ENCODE measurements at places on chromosomes 16 and 17. TPM values are rescaled to one million over a fixed set of nuclear protein-coding genes. Genes with fewer than 3 reads are reported as not detected.

DNA sequence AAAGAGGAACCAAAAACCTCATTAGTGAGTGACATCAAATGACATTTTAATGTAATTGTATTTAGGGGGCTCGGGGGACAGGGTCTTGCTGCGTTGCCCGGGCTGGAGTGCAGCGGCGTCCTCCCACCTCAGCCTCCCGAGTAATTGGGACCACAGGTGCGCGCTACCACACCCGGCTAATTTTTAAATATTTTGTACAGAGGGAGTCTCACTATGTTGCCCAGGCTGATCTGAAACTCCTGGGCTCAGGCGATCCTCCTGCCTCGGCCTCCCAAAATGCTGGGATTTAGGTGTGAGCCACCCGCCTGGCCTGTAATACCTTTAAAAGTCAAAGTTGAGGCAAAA lies 581 bp downstream of the SNRNP25 start:
- DNase-seq = no peak

DNA sequence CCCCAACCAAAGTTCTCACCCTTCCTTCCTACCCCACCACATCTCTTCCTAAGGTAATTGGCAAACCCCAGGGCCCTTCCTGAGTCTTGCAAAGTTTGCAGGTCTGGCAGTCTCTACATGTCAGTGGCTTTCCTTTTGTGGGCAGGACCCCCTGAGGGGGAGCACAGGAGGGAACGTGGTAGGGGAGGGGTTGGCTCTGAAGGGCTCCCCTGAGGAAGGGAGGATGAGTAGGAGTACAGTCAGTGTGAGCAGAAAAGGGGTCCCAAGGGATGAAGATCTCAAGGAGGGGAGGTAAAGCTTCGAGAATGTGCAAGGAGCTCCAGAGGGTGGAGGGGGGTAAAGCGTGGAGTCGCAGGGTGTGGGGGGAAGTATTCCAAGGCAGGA lies 206.9 kb downstream of the RAB11FIP4 start:
- DNase-seq = no peak

DNA sequence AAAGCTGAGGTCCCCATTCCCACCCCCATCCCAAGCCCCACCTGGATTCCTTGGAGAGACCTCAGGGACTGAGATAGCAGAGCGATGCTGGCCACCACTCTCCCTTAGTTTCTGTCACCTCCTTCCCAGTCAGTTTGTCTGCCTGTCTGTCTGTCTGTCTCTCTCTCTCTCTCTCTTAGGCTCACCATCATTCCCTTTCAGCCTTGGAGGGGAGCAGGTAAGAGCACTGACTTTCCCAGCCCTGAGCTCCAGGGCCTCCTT lies 5.9 kb downstream of the CD300LB start:
- DNase-seq = no peak

DNA sequence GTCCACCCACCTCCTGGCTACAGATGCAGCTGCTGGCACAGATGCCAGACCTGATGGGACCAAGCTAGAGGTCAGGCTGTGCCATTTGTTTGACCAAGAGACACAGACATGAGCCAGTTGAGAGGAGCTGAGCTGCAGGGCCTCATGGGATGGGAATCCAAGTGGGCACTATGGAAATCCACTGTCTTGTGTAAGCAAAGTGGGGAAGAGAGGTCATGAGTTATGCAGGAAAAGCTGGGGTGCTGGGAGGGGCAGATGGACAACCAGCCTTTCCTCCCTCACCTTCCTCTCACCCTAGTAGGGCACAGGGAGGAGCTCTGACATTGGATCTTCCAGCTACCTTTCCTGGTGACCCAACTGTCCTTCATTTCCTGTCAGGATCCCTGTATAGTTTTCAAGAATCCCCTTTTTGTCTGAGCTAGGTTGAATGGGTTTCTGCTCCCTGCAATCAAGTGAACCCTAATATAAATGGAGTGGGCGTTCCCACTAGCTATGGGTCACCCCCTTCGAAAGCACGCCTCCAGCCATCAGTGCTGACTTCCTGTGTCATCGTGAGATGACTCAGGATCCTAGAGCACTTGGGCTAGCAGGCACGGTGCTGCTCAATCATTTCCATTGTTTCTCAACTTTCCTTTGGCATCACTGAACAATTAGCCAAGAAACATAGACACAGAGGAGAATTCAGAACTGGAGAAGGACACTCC lies 13.6 kb downstream of the ATPAF2 start:
- no peak for DNase-seq

DNA sequence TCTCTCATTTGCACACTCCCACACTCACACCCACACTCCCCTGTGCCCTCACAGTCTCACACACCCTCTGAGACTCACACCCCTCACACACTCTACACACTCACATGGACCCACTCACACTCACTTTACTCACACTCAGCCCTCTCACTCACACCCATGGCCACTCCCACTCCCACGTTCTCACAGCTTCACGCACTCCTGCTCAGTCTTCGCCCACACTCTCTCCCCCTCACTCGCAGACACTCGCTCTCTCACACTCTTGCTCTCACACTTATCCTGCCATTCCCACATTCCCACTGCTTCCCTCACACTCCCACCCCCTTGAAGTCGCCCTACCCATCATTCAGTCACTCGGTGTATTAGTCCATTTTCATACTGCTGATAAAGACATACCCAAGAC lies 47.9 kb downstream of the CCDC182 start:
- no peak for DNase-seq

GRCh38 chr17:40121181-40122135 lies at the start of gene MSL1:
Gene MSL1 (plus strand): TSS chr17:40121971. CDS start chr17:40122613, 642 bp downstream.
- peak; percentile 94 for DNase-seq

- no peak for DNase-seq
Observed at GRCh38 chr17:80277751-80278671, 17.4 kb downstream of the RNF213 start.

- DNase-seq = peak; percentile 41
Observed at GRCh38 chr16:30094541-30095165, 1.4 kb downstream of the YPEL3 start.

DNA sequence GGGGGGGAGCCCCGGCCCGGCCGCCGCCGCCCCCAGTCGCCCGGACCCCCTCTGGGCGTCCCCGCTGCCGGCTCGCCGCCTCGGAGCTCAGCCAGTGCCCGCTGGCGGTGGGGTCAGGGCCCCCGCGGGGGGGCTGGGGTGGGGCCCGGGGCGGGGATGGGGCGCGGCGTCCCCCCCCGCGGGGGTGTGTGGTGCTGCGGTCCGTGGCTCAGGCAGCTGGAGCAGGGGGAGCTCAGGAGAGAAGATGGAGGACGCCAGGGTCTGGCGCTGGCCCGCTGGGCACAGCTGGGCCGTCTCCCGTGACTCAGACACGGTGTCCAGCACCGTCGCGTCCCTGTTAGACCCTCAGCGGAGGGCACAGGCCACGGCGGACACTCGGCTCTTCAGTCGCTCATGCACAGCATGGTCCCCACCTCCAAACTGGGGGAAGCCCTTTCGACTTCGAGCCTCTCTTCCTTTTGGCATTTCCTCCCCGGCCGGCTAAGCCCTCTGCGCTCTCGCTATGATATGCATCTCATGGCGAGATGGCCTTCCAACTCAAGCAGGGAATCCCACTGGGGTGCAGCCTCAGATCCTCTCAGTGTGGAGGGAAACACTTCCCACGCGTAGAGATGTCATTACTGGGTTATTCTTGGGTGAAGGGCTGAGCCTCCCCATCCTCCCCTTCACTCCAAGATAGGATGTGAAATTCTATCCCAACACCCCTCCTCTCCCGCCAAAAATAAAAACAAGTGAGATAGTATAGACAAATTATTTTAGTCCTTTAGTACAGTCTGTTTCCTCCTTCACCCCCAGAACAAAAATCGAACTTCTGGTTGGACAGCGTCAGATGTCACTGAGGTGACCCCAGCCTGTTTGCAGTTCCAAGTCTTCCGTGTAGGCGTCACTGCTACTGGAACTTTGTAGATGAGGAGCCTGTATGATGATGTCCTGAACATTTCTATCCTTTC lies 522 bp upstream of the VEZF1 start:
- DNase-seq = peak; percentile 85

GRCh38 chr16:65782611-65783600 lies 583.6 kb upstream of the CDH5 start:
- no peak for DNase-seq

DNA sequence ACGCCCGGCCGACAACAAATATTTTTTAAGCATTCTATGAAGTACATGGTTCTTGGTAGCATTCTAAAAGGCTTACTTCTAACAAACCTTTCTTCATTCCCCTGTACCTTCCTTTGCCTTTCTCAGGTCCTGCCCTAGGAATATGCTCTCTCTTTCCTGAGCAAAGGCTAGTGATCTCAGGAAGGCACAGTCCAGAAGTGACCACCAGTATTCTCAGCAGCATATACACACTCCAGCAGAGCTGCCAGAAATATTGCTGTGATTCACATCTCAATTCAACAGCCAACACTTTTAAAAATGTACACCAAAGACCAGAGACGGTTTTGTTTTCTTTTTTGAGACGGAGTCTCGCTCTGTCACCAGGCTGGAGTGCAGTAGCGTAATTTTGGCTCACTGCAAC lies 41.4 kb upstream of the ANKFY1 start:
- no peak for DNase-seq

DNA sequence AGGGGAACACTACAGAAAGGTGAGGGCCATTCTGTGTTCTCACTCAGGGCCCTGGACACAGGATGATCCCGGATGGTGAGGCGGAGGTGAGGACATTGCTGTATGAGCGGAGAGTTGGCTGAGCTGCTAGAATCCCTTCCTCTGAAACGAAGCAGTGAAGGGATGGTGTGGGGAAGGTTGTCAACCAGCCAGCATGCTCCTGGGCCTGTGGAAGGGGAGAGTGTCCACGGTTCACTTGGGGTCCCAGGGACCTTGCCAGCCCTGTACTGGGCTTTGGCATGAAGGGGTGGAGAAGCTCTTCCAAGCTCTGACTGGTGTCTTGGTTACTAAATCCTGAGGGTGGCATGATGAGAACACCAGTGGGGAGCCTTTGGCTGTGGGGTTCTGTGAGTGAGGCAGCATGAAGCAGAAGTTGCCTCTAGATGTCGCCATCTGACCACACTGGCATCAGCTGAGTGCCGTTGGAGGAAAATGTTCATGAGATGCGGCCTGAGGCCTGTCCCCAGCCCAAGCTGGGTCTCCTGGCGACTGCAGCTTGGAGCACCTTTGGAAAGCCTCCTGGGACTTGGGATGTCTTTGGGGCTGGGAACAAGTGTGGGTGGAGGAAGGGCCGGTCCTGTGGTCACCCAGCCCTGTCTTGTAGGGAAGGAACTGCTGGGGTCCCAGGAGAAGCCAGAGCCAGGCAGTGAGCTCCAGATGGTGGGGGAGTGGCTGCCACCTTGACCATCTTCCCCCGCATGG lies 14.8 kb downstream of the PDP2 start:
- peak; percentile 68 for DNase-seq

GRCh38 chr17:16456742-16457316 lies 35.2 kb downstream of the LRRC75A start:
- DNase-seq = no peak

DNA sequence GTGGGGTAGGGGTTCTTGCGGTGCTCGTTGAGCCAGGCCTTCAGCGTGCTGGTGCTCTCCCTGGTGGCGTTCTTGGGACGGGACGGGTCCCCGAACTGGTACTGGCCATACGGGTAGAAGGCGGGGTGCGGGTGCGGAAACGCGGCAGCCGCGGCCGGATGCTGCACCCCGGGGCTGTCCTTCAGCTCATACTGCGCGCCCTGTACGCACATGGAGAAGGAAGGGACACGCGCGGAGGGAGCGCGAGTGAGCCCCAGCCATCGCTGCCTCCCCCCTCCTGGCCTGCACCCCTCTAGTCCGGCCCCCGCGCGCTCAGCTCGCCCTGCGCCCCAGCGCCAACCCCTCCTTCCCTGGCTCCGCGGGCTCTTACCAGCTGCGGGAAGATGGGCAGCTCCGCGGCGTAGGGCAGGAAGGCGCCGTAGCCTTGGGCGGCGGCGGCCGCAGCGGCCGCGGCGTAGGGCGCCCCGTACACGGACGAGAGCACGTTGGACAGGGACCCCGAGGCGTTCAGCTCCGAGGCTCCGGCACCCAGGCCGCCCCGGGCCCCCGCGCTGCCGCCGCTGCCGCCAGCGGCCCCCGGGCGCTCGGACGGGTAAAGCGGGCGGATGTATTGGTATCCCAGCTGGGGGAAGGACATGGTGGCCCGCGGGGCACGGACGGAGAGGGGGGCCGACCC lies 1.0 kb downstream of the IRX3 start:
- peak; percentile 68 for DNase-seq

DNA sequence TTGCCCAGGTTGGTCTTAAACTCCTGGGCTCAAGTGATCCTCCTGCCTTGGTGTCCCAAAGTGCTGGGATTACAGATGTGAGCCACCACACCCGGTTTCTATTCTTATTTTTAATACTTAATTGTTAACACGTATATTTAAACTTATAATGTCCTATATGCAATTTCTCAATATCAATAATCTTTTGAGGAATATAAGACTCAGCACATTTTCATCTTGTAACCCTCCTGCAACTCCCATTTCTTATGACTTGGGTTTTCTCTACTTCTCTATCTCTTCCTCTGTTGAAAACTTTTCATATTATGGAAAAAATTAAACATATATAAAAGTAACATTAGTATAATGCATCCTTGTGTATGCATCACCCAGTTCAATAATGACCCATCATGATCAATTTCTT lies 150.7 kb downstream of the PRKCB start:
- DNase-seq = no peak

- no peak for DNase-seq
Observed at GRCh38 chr16:3014971-3015370, 2.2 kb downstream of the CLDN9 start.

- no peak for DNase-seq
Observed at GRCh38 chr16:68342620-68343019, 31.8 kb downstream of the PRMT7 start.

- DNase-seq = no peak
Observed at GRCh38 chr17:30477774-30478115, 537 bp downstream of the GOSR1 start.

DNA sequence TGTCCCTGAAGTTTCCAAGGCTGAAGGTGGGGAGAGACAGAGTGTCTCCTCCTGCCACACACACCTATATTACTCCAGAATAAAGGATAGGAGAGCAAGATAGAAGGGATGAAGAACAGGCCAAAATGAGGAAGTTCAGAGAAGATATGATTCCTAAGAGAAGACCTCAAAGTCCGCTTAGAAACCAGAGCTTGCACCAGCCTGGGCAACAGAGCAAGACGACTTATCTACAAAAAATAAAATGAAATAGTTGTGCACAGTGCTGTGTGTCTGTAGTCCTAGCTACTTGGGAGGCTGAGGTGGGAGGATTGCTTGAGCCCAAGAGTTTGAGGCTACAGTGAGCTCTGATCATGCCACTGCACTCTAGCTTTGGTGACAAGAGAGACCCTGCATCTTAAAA lies 128.2 kb downstream of the HS3ST3B1 start:
- no peak for DNase-seq

- no peak for DNase-seq
Observed at GRCh38 chr16:58456193-58456592, 43.8 kb upstream of the NDRG4 start.

Gene RNF222
- total RNA-seq = not detected

Gene KCNJ18
- not detected for total RNA-seq

Gene CA5A
- total RNA-seq = not detected

Gene CCDC78
- 0.50 TPM for total RNA-seq

Gene CFAP97D1
- not detected for total RNA-seq

Gene PMP22
- 179 TPM for total RNA-seq

Gene PLEKHH3
- total RNA-seq = 35.7 TPM

Gene STX8
- total RNA-seq = 70.3 TPM

Gene ARHGDIG
- 14.9 TPM for total RNA-seq

Gene CA7
- total RNA-seq = not detected

Gene CCL1
- total RNA-seq = not detected

All from left ventricle myocardium superior (tissue), 1 donor.